ENCODE measurements at places on chromosomes 3 and 15. TPM values are rescaled to one million over a fixed set of nuclear protein-coding genes. Genes with fewer than 3 reads are reported as not detected.

GRCh38 chr15:97456521-97457202 is 503.8 kb upstream of the ARRDC4 start:
- no peaks in the 10 kb centered on the region for H3K36me3 ChIP-seq
- H3K27me3 ChIP-seq: no peaks in the 10 kb centered on the region
- peak; percentile 14 for DNase-seq
- no peaks in the 10 kb centered on the region for H3K4me1 ChIP-seq
- no peak overlapping the region for H3K4me3 ChIP-seq

DNA sequence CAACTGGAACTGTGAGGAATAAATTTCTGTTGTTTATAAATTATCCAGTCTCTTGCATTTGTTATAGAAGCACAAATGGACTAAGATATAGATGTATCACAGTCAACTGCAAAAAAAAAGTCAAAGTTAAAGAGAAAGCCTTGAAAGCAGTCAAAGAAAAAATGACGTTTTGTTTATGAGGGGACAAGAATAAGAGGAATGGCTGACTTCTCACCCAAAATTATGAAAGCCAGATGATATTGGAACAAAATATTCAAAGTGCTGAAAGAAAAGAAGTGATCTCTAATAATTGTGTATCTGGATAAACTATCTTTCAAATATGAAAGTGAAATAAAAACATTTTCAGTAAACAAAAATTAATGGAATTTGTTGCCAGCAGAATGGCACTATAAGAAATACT is 171.8 kb upstream of the IGF1R start:
- H3K4me3 ChIP-seq: no peak overlapping the region
- H3K4me1 ChIP-seq: no peaks in the 10 kb centered on the region
- H3K27me3 ChIP-seq: no peaks in the 10 kb centered on the region
- DNase-seq: no peak

DNA sequence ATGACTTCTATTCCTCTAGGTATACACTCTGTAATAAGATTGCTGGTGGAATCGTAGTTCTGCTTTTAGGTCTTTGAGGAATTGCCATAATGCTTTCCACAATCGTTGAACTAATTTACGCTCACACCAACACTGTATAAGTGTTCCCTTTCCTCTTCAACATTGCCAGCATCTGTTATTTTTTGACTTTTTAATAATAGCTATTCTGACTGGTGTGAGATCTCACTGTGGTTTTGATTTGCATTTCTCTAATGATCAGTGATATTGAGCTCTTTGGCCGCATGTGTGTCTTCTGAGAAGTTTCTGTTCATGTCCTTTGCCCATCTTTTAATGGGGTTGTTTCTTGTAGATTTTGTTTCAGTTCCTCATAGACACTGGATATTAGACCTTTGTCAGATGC is 12.8 kb downstream of the NXPE3 start:
- no peak overlapping the region for H3K27ac ChIP-seq
- H3K4me3 ChIP-seq: no peak overlapping the region
- H3K36me3 ChIP-seq: peaks cover 25% of the 10 kb centered on the region
- DNase-seq: no peak
- H3K4me1 ChIP-seq: no peaks in the 10 kb centered on the region

- DNase-seq: no peak
- H3K27me3 ChIP-seq: no peaks in the 10 kb centered on the region
- H3K36me3 ChIP-seq: no peaks in the 10 kb centered on the region
- no peak overlapping the region for H3K27ac ChIP-seq
- no peak overlapping the region for H3K4me3 ChIP-seq
Observed at GRCh38 chr3:270688-271087, 74.1 kb downstream of the CHL1 start.

DNA sequence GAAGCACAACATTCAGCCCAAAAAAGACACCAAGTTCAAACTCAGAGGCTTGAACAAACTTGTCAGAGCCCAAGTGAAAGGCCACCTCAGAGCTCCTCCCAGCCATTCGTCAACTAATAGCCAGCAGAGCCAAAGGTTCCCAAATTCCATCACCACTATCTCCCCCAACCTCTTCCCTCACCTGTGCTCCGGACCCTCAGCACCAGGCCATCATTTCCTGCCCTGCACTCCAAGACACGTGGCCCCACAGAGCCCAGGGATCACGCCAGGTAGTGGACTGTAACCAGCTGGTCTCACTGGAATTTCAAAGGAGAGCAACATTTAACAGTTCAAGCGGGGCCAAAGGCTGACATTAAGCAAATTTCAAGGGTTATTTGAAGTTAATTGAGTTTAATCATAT is 245.2 kb upstream of the IGF1R start:
- H3K27ac ChIP-seq: no peak overlapping the region
- no peak overlapping the region for H3K4me3 ChIP-seq
- DNase-seq: no peak
- H3K4me1 ChIP-seq: no peaks in the 10 kb centered on the region

- no peak overlapping the region for H3K4me3 ChIP-seq
- no peaks in the 10 kb centered on the region for H3K27me3 ChIP-seq
- DNase-seq: no peak
- H3K36me3 ChIP-seq: no peaks in the 10 kb centered on the region
- peaks cover 54% of the 10 kb centered on the region for H3K4me1 ChIP-seq
- H3K27ac ChIP-seq: no peak overlapping the region
Observed at GRCh38 chr15:66408254-66408653, 21.5 kb downstream of the MAP2K1 start.

GRCh38 chr3:60250810-60251209 is 1000.4 kb downstream of the FHIT start:
- no peak overlapping the region for H3K27ac ChIP-seq
- H3K4me1 ChIP-seq: no peaks in the 10 kb centered on the region
- H3K36me3 ChIP-seq: no peaks in the 10 kb centered on the region
- DNase-seq: no peak
- no peak overlapping the region for H3K4me3 ChIP-seq

DNA sequence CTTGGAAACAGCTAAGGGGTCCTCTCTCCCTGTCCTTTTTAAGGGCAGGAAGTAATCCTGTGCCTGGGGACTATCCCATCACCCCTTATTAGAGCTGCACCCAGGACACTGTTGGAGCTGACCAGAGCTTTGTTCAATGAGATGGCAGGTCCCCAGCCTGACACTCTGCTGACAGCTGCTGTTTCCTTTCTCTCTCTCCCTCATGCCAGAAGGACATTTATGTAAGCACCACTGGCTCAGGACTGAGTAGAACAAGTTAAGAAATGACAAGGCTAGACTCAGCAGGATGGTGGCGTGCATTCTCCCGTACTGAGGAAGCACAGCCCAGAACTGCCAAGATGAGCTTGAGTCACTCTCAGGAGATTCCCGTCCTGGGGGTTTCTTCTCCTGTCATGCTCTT is 17.3 kb downstream of the GJD2 start:
- H3K4me1 ChIP-seq: no peaks in the 10 kb centered on the region
- H3K27ac ChIP-seq: no peak overlapping the region
- H3K4me3 ChIP-seq: no peak overlapping the region
- H3K36me3 ChIP-seq: no peaks in the 10 kb centered on the region

DNA sequence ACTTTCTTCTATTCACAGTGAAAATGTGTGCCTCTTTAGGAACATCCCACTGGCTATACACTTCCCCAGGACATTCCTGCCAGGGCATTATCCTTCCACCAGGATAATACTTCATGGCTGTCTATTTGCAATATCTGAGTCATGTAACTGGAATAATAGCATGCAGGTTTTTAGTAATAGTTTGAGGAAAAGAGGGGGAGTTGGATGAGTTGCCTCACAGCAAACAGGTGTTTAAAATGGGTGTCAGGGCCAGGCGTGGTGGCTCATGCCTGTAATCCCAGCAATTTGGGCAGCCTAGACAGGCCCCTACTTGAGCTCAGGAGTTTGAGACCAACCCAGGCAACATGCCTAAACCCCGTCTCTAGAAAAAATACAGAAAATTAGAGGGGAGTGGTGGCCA is 585.9 kb downstream of the DIPK2A start:
- no peaks in the 10 kb centered on the region for H3K27me3 ChIP-seq
- no peak overlapping the region for H3K4me3 ChIP-seq
- H3K36me3 ChIP-seq: no peaks in the 10 kb centered on the region

- H3K4me3 ChIP-seq: no peak overlapping the region
- peak; percentile 28 for DNase-seq
- H3K36me3 ChIP-seq: no peaks in the 10 kb centered on the region
- H3K4me1 ChIP-seq: peaks cover 25% of the 10 kb centered on the region
Observed at GRCh38 chr15:35696767-35697231, 150.8 kb upstream of the DPH6 start.

DNA sequence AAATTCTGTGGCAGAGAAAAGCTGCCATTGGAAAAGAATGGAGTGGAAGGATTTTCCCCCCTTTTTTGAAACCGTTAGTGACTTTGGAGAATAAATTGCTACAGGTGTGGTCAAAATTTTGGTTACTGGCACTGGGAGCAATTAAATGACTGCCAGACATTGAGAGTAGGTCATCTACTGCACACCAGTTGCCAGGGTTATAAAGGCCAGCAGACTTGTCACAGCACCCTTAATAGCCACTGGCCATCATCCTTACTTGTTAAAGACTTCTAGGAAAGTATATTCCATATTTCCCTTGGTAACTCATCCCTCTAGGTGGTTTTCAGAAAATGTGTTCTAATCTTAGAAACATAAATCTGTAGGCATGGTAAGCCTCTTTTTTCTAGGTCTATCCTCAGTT is 8.0 kb downstream of the PIK3CA start:
- no peak overlapping the region for H3K4me3 ChIP-seq
- no peaks in the 10 kb centered on the region for H3K36me3 ChIP-seq
- no peak overlapping the region for H3K27ac ChIP-seq
- peaks cover 12% of the 10 kb centered on the region for H3K4me1 ChIP-seq
- DNase-seq: no peak

GRCh38 chr3:21405671-21406667 is 345.0 kb downstream of the ZNF385D start:
- DNase-seq: no peak
- H3K4me1 ChIP-seq: no peaks in the 10 kb centered on the region
- no peaks in the 10 kb centered on the region for H3K27me3 ChIP-seq
- H3K27ac ChIP-seq: no peak overlapping the region
- no peaks in the 10 kb centered on the region for H3K36me3 ChIP-seq

DNA sequence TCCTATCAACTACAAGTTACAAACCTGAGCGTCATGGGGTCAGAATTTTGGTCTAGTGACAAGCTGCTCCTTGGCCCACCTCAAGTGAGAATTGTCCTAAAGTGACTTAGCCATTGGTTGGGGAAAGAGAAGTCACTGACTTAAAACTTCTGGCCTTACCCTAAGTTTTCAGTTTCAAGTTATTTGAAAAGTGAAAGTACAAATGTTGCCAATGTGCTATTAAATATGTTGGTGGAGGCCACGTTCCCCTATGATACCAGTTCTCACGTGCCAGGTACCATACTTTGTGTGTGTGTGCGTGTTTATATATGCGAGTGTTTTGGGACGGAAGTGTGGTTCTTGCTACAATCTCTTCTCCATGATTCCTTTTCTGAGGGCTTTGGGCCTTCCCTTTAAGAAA is 22.6 kb upstream of the RASGRP1 start:
- H3K36me3 ChIP-seq: no peaks in the 10 kb centered on the region
- H3K4me1 ChIP-seq: no peaks in the 10 kb centered on the region
- no peak overlapping the region for H3K27ac ChIP-seq

GRCh38 chr15:40762919-40763800 is 708 bp upstream of the GCHFR start:
- peaks cover 23% of the 10 kb centered on the region for H3K4me1 ChIP-seq
- peak overlapping the region; percentile 59 for H3K27ac ChIP-seq
- peak; percentile 73 for DNase-seq
- H3K4me3 ChIP-seq: peak overlapping the region; percentile 83
- H3K36me3 ChIP-seq: no peaks in the 10 kb centered on the region

GRCh38 chr3:50862221-50862620 is 187.5 kb downstream of the DOCK3 start:
- no peaks in the 10 kb centered on the region for H3K36me3 ChIP-seq
- no peak overlapping the region for H3K27ac ChIP-seq
- H3K27me3 ChIP-seq: no peaks in the 10 kb centered on the region
- peaks cover 8% of the 10 kb centered on the region for H3K4me1 ChIP-seq
- peak; percentile 53 for DNase-seq
- H3K4me3 ChIP-seq: no peak overlapping the region

- H3K27me3 ChIP-seq: no peaks in the 10 kb centered on the region
- no peak overlapping the region for H3K27ac ChIP-seq
- H3K4me3 ChIP-seq: no peak overlapping the region
- no peaks in the 10 kb centered on the region for H3K4me1 ChIP-seq
- no peaks in the 10 kb centered on the region for H3K36me3 ChIP-seq
- DNase-seq: peak; percentile 11
Observed at GRCh38 chr3:147987549-147987948, 578.4 kb downstream of the ZIC1 start.

DNA sequence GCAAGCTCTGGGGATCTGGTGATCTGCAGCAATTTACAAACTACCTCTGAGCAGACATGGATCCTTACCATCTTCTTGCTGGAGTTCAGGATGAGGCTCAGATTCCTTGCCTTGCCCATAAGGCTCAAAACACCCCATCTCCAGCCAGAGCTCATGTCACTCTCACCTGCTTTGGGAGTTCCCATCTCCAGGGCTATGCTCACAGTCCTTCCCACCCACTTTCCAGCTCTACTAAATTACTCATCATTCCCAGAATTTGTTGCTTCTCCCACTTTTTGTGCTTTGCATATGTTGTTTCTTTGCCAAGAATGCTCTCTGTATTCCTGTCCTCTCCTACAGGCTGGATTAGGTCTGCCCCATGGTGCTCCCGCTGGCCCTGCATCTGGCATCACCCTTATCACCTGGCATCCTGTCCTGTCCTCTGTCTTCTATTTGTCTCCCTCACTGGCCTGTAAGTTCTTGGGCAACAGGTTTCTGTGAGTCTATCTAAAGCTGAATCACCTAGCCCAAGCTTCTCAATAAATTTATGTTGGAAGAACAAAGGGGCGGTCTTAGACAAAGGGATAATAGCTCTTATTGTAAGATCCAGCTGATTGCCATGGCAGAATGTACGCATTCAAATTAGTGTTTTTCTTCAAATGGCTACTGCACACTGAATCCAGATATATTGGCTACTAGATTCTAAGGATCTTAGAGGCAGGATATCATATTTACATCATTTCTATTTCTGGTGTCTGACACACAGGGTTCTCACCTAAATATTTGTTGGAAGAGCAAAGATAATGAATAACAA is 179.2 kb downstream of the CLSTN2 start:
- H3K27ac ChIP-seq: no peak overlapping the region
- no peaks in the 10 kb centered on the region for H3K36me3 ChIP-seq
- no peaks in the 10 kb centered on the region for H3K27me3 ChIP-seq
- DNase-seq: no peak
- no peaks in the 10 kb centered on the region for H3K4me1 ChIP-seq
- no peak overlapping the region for H3K4me3 ChIP-seq

- H3K27ac ChIP-seq: no peak overlapping the region
- DNase-seq: no peak
- H3K27me3 ChIP-seq: no peaks in the 10 kb centered on the region
- H3K4me3 ChIP-seq: no peak overlapping the region
- peaks cover 5% of the 10 kb centered on the region for H3K4me1 ChIP-seq
- H3K36me3 ChIP-seq: no peaks in the 10 kb centered on the region
Observed at GRCh38 chr3:108342837-108343486, 46.6 kb downstream of the HHLA2 start.

- H3K27ac ChIP-seq: no peak overlapping the region
- no peaks in the 10 kb centered on the region for H3K27me3 ChIP-seq
- H3K4me3 ChIP-seq: no peak overlapping the region
- peaks cover 26% of the 10 kb centered on the region for H3K4me1 ChIP-seq
- DNase-seq: peak; percentile 12
Observed at GRCh38 chr3:114685161-114685560, 391.3 kb downstream of the TIGIT start.

LTK gene
- 0.14 TPM for total RNA-seq

PIERCE2 gene
- 3.8 TPM for total RNA-seq

DCP1A gene
- 14.8 TPM for total RNA-seq

PHC3 gene
- total RNA-seq: 23.9 TPM

CACNA2D3 gene
- 2.3 TPM for total RNA-seq

KBTBD13 gene
- not detected for total RNA-seq

RARB gene
- total RNA-seq: 0.14 TPM

CD86 gene
- 0.97 TPM for total RNA-seq

NME9 gene
- 0.14 TPM for total RNA-seq

CFAP100 gene
- total RNA-seq: not detected

ARGFX gene
- total RNA-seq: not detected

C3orf85 gene
- total RNA-seq: not detected

HDAC11 gene
- 15.8 TPM for total RNA-seq
